ENCODE measurements at places on chromosomes 5 and 9.

DNA sequence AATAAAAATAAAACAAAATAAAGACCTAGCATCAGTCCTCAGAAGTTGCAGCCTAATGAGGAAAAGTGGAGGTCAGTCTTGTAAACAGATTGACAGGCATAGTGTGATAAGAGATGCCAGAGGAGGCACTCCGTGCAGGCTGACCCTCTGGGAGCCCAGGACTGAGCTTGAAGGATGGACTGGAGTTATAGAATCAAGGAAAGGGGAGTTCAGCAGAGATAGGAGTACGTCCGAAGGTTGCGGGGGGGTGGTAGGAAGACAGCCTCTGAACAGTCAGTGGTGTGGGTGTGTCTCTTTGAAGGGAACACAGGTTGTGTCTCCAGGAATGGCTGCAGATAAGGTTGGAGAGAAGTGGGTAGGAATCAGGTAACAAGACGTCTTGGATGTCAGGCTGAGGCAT is 126.1 kb upstream of the CPEB4 start:
- DNase-seq = no peak

DNA sequence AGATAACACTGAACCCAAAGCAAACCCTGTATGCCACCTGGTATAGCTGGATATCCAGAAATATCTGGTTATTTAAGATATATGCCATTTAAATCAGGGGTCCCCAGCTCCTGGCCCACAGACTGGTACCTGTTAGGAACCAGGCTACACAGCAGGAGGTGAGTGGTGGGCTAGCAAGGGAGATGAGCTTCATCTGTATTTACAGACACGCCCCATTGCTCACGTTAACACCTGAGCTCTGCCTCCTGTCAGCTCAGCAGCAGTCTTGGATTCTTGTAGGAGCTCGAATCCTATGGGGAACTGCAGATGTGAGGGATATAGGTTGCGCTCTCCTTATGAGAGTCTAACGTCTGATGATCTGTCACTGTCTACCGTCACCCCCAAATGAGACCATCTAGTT is 646.6 kb downstream of the TLE4 start:
- DNase-seq = no peak

- DNase-seq = no peak
Measured at GRCh38 chr5:144487761-144488160, 317.1 kb downstream of the KCTD16 start.

DNA sequence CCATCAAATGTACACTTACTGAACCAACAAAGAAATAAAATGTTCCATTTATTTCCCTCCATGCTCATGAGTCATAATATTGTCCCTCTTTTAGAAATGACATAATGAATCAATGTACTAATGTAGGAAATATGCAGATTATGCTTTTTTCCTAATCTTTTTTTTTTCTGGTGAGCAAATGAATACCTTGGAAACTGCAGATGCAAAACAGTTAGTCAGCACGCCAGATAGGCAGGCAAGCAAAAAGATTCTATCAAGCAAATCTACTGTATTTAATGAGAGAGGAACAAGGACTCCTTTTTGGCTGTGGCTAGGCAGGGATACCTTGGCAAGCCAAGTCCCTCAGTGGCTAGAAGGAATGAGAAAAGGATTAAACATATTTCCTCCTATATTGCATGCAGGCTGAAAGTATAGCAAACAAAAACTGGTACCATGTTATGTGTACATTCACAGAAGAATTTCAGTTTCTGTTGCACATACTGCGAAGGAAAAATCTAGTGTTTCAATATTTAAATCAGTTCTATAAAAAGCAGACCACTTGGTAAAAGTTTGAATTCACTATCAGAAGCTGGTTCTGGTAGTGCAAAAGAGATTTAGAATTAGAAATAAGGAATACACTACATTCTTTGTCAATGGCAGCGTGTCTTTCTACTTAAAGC is 605.4 kb downstream of the TLE1 start:
- DNase-seq = no peak

DNA sequence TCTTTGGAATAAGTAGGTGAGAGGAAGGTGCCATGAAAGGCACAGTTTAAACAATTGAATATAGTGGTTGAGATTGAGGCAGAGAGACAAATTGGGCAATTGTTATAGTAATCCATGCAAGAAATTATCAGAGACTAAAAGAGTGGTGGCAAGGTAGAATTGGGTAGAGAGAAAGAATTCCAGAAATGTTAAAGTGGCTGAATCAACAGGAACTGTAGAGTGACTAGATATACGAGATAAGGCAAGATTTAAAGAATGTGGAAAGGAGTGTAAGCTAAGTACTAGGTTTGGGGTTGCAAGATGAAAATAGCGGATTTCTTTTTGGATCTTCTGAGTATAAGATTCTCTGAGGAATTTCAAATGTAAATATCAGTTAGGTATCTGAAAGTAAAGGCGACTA is 285.2 kb downstream of the DMRTA1 start:
- no peak for DNase-seq

- no peak for DNase-seq
Measured at GRCh38 chr5:15020736-15021135, 149.2 kb upstream of the ANKH start.

DNA sequence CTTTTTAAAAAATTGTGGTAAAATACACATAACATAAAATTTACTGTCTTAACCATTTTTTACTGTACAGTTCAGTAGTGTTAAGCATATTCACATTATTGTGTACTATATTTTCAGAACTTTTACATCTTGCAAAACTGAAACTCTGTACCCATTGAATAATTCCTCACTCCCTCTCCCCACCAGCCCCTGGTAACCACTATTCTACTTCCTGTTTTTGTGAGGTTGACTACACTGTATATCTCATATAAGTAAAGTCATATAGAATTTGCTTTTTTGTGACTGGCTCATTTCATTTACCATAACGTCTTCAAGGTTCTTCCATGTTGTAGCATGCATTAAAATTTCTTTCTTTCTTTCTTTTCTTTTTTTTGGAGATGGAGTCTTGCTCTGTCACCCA is 87.0 kb downstream of the LNPEP start:
- no peak for DNase-seq

- DNase-seq = no peak
Measured at GRCh38 chr5:121797681-121798518, 53.8 kb upstream of the FTMT start.

- DNase-seq = no peak
Measured at GRCh38 chr5:14039576-14039975, 95.1 kb upstream of the DNAH5 start.

- DNase-seq = no peak
Measured at GRCh38 chr5:122099060-122099790, 21.2 kb upstream of the LOX start.

DNA sequence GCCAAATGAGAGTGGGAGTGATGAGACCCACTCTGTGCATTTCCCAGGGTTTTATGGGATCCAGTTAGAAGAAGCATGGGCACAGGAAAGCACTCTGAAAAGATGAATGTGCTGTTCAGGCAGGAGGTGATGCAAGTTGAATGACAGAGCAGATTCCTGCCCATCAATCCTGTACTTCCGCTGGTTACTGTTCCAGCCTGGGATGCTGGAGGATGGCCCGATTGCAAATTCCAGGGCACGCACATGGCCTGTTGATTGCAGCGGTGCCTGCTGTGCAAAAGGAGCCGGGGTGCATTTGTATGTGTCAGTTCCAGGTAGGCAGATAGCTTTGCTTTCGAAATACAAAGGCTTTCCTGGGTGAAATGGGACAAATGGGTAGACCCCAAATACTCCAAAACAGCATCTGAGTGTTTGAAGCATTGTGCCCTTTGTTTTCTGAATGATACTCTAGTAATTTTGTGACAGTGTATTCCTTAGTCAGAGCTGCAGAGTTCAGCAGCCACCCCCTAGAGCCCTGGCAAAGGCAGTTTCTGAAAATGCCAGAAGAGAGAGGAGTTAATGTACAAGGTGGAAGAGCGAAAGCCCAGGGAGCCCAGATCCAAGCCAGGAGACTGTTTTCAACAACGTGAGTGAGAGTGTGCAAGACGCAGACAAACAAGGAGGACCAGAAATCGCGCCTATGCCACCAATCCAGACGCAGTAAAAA is 454.2 kb upstream of the CLINT1 start:
- no peak for DNase-seq

DNA sequence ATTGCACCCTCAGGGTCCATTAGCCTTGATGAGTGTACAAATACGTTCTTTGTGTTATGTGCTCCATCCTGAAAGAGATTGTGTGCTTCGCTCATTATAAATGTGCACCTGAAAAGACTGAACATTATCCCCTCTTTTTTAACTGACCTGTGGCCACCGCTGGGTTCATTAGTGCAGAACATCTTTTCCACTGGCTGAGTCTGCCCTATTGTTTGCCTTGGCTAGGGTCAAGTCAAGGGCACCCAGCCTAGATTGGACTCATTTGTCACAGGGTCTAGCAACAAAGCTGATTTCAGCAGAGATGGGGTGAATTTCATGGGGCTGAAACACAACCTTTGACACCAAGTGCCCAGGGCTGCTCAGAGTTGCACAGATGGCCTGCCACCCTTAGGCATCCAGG is 764.1 kb upstream of the ARRDC3 start:
- DNase-seq = no peak

DNA sequence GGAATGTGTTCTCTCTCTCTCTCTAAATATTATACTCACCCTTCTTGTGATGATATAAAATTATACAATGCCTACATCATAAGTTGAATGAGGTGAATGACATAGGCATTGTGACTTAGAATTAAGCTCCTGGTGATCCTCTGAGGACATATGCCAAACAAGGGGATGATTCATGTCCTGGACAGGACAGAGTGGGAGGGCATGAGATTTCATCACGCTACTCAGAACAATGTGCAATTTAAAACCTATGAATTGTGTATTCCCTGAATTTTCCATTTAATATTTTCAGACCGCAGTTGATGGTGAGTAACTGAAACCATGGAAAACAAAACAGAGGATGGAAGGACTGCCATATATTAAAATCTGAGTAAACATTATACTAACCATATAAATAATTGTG is 782.2 kb upstream of the NUDT12 start:
- DNase-seq = no peak

GRCh38 chr5:73908846-73909245 is 282.9 kb downstream of the ARHGEF28 start:
- no peak for DNase-seq

DNA sequence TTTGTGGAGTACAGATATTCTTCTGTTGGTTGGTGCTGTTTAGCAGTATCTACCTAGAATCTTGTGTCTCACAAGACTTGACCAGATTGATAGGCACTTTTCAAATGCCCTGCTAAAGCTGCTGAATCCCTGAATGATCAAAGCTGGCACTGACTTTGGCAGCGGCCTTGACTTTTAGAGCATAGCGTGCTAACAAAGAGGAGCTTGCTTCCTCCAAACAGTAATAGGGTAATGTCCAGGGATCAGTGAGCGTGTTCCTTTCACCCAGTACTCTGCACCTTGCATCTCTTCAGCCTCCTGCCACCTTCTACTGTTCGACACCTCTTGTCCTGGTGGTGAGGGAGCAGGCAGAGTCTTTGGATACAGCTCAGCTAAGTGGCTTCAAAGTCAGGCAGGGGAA is 100.8 kb downstream of the IQGAP2 start:
- DNase-seq = no peak

- no peak for DNase-seq
Measured at GRCh38 chr5:93578813-93579691, 2.0 kb downstream of the NR2F1-AS1 start.

GRCh38 chr5:79020861-79021561 is 35.9 kb upstream of the ARSB start:
- DNase-seq = peak; percentile 66

DNA sequence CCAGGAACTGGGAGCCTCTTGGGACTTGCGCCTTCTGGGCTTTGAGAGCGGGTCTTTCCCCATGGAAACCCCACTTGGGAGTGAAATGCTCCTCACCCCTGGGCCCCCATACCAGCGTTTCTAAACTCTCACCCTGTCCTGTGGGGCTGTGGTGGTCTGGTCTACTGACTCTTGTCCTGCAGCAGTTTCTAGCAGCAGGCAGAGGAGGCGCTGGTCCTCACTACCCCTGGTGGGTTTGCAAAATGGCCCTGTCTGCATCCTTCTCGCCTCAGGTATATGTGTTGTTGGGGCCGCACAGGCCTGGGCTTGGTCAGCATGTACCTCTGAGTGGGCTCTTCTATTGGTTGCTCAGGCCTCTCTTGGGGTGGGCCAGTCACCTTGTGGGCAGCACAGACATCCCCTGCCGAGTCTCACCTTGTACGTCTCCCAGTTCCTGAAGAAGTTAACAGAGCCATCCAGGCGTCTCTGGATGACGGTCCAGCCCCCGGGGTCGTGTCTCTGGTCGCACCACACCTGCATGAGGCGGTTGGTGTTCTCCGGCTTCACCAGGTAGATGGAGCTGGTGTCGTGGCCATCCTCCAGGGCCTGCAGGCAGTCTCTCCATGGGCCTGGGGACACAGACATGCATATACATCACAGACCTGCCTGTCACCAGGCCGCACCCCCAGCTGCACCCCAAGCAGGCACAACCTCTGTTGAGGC is 29.0 kb downstream of the ANGPTL2 start:
- no peak for DNase-seq

DNA sequence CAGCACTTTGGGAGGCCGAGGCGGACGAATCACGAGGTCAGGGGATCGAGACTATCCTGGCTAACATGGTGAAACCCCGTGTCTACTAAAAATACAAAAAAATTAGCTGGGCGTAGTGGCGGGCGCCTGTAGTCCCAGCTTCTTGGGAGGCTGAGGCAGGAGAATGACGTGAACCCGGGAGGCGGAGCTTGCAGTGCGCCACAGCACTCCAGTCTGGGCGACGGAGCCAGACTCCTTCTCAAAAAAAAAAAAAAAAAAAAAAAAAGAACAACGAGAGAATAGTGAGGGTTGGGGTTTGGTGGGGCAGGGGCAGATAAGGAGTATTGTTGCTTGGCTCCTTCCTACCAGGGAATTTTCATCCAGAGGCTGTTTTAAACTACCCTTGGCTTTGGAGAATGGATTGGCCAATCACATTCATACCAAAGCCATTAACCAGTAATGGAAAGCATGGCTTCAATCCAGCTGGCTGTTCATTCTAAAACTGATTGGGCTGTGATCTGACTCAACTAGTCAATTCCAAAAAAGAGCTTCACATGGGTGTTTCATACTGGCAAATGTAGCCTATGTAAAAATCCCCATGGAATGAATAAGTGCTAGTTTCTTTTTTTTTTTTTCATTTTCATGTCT is 64.4 kb downstream of the PLCXD3 start:
- no peak for DNase-seq

DNA sequence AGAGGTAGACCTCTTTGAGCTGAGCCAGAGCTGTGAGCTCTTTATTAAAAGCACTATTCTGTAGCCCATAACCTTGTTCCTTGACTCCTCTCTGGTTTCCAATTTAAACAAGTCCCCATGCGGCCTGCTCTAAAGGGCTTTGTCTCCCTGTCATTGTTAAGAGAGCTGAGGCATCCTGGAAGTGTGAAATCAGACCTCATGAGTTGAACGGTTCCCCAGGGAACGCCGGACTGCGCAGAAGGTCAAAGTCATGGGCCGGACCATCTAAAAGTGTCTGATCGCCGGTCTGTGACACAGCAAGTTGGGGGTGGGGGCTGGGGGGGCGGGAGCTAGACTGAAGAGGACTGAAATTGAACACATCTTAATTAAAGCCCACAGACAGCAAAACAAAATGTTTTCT is 265.8 kb downstream of the SLF1 start:
- DNase-seq = no peak

Data from inflammatory macrophage (primary cell).